SJSA1 (cell line): ENCODE measurements at places on chromosomes 4 and X.

GRCh38 chrX:110326712-110327111, 8.8 kb upstream of the AMMECR1 start:
- H3K4me1 ChIP-seq: no peaks in the 10 kb centered on the region
- no peak for DNase-seq
- H3K36me3 ChIP-seq: no peaks in the 10 kb centered on the region
- no peaks in the 10 kb centered on the region for H3K27me3 ChIP-seq
- no peak overlapping the region for H3K27ac ChIP-seq
- H3K4me3 ChIP-seq: no peak overlapping the region

DNA sequence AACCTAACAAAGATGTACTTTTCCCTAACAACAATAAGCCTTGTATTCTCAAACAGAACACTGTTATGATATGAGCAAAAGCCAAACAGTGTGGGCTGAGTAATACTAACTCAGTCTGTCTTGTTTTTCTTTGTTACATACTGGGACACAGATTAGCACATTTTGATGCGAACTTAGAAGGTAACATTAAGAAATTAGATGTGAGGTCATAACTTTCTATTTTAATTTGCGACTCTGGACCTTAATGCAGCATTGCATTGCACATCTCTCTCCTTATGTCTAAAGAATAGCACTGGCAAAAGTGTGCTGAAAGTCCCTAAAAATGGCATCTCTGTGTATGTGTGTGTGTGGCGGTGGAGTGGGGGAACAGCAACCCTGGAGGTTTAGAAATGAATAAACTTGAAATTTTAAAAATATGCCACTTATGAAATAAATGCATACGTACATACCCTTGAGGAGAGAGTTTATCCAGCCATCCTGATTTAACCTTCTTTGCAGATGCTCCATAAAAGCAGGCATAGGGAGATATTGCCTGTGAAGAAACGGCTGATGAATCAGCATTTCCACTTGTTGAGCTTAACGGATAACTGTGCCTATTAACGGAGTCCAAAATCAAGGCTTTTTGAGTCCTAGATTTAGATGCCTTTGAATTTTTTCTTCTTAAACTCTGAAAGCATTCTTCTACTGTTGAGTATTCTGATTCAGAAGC, 34.2 kb downstream of the ARAP2 start:
- H3K27ac ChIP-seq: no peak overlapping the region
- H3K4me1 ChIP-seq: no peaks in the 10 kb centered on the region
- H3K27me3 ChIP-seq: no peaks in the 10 kb centered on the region
- no peaks in the 10 kb centered on the region for H3K36me3 ChIP-seq

GRCh38 chrX:44428989-44429627, 85.6 kb upstream of the EFHC2 start:
- H3K4me1 ChIP-seq: peaks cover 35% of the 10 kb centered on the region
- H3K27ac ChIP-seq: peak overlapping the region; percentile 8; the same call in 1 of the 2 replicates
- no peaks in the 10 kb centered on the region for H3K27me3 ChIP-seq
- H3K4me3 ChIP-seq: no peak overlapping the region
- no peaks in the 10 kb centered on the region for H3K36me3 ChIP-seq

DNA sequence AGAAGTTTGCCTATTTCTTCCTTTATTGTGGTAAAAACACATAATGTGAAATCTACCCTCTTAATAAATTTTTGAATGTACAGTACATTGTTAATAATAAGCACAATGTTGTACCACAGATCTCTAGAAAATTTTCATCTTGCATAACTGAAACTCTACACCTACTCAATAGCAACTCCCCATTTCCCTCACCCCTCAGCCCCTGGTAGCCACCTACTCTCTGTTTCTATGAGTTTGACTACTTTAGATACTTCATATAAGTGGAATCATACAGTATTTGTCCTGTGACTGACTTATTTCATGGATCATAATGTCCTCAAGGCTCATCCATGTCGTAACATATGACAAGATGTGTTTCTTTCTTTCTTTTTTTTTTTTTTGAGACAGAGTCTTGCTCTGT, 446.4 kb downstream of the RPA4 start:
- no peak overlapping the region for H3K4me3 ChIP-seq
- H3K27me3 ChIP-seq: no peaks in the 10 kb centered on the region
- H3K27ac ChIP-seq: no peak overlapping the region
- DNase-seq: no peak
- no peaks in the 10 kb centered on the region for H3K36me3 ChIP-seq

- H3K4me1 ChIP-seq: peaks cover 5% of the 10 kb centered on the region; the same call in 1 of the 2 replicates
- H3K27ac ChIP-seq: no peak overlapping the region
- no peaks in the 10 kb centered on the region for H3K27me3 ChIP-seq
- H3K4me3 ChIP-seq: no peak overlapping the region
- H3K36me3 ChIP-seq: no peaks in the 10 kb centered on the region
These were observed 67.6 kb upstream of the SLC7A3 start for GRCh38 chrX:70998411-70999027.
